ENCODE measurements at places on chromosomes 7 and 10.

- DNase-seq: no peak
Observed at GRCh38 chr7:4838626-4839334, 23.1 kb downstream of the PAPOLB start.

DNA sequence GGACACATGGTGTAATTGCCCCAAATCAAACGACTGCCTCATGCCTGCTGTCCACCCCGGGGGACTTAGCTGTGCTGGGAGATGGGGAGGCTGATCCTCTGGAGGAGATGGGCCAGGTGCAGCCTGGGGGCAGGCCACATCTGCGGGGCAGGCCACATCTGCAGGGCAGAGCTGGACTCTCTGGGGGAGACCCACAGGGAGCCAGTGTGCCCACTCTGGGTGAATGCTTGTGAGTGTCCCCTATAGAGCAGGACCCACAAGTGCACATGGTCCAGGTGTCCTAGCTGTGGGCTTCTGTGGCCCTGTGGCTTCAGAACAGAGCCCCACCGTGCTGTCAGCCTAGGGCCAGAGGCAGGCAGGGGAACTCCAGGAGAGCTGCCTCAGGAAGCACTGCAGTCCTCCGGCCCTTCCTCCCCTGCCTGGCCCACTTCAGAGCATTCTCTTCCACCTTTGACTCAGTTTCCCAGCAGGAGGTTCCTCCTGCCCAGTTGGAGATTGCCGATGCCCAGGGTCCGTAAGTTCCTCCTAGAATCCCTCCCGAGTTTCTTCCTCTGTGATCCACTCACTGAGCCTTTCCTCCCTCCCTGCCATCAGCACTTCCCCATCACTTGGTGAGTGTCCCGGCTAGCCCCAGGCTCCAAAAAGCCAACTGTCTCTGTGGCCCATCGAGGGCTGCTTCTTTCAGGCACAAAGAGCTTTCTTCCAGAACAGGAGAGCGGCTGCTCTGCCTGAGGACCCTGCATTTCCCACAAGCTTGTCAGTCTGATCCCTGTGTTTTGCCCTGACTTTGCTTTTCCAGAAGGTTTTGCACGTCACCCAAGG is 50.3 kb downstream of the ADCYAP1R1 start:
- no peak for DNase-seq

GRCh38 chr10:133034092-133034491 is 53.6 kb upstream of the ADGRA1 start:
- no peak for DNase-seq

DNA sequence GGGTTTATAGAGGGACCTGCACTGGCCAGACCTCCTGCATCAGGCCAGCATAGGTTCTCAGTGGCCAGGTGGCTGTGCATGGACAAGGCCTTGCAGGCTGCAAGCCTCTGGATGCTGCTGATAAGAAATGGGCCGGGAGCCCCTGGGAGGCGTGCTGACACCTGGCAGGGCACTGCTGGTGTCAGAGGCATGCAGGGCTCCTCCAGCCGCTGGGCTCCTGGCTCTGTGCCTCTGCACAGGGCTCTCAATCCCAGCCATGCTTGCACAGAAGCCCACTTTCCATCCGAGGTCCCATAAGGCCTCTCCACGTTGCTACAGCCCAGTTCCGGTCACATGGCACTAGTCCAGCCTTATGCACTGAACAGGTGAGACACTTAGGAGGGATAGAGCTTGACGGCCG is 27.3 kb downstream of the ANTXRL start:
- DNase-seq: no peak

GRCh38 chr10:35912615-35913569 is 270.8 kb upstream of the FZD8 start:
- no peak for DNase-seq

DNA sequence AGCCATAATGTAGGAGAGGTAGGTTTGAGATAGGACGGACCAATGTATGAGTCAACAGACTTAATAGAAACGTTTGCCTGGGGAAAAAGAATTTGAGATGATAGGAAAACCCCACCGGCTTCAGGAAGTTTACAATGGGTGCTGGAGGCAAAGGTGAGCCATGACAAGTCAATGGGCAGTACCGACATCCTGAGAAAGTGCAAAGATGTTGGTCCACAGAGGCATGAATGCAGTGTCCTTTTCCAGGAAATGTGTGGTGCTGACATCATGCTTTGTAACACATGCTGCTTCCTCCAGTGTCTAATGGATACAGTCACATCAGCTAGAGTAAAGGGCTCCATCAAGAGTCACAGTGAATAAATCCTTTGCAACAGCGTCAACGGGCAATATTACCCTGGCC is 533.6 kb downstream of the INHBA start:
- DNase-seq: no peak

DNA sequence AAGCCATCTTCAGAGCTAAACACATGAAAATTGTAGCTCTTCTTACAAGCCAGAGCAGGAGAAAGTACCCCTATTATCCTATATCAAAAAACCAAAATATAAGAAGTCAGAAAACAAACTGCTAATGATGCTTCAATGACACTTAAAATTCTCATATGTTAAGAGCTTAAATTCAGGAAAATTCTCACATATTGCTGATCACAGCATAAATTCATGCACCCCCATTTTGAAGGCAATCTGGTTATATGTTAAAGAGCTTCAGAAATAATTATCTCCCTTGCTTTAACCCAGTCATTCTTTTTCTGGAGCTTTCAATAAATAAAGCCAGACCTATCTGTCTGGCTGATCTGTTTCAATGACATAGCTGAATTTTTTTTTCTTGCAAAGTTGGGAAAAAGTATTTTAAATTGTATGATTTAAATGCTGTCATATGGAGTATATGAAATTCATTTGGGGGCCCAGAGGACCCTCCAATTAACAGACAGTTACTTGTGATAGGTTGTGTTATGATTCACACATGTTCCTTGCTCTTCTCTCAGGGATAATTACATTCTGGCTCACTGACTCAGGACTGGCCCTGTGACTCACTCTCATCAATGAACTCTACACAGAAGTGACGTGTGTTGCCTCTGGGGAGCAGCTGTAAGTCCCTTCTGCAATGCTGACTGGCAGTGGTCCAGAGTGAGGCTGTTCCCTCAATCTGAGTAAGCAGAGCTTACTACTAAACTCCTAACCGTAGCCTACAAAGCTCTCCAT is 85.2 kb downstream of the HGF start:
- DNase-seq: no peak

DNA sequence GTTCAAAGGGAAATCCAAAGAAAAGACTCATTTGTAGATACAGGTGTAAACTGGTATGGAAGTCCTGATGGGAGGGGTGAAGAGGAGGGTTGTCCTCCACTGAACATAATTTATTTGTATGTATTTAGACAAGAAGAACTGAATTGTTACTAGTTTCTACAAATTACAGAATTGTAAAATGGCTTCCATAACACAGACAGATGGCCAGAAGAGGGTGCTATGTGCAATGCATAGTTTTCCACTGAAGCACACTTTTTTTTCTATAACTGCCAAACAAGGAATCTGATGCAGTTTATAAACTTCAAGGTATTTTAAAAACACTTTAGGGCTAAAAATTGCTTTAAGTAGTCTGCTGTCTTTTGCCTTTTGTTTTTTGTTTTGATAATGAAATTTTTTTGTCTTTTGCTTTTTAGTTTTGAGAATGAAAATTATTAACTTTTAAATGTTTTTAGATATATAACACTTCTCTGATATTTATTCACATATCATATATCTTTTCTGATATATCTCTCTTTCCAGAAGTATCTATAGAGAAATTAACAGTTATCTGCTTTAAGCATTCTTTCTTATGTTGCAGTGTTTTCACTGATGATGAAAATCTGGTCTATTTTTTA is 58.5 kb downstream of the PHYHIPL start:
- DNase-seq: no peak

DNA sequence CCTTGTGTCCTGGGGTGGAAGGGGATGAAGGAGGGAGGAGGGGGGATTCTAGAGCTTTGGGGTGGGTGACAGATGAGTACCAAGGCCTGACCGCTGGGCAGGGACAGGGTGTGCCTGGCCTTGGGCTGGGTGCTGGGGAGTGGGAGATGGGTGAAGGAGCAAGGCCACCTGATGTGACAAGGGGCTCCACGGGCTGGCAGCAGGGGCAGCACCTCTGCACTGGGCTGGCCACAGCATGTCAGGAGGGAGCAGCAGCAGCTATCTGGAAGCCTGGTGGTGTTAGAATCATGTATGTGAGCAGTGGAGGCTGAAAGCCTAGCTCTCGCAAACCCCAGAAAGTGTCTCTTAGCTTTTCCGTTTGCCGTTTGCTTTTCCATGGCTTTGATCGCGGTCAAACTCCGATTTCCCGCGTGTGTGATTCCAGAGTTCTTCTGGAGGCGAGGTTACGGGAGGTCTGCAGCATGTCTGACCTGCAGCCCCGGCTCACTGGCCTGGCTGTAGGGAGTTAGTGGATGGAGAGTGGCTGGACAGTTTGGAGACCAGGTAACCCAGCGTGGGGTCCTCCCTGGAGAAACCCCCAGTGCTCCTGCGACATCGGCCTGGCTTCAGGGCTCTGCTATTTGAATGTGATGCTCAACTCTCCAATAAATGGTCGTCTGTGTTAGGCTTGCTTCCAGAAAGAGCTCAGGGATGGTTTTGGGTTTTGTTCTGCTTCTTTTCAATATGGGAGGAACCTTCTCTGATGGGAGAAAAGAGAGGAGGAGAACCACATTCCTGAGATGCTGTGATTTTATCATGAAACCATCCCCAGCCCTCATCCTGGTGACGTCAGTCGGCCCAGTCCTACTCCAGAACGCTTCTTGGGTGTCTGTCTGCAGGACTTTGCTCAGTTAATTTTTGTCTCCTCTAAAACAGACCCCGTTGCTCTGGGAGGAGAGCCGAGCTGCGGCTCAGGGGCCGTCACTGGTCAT is 105.5 kb downstream of the CUX1 start:
- DNase-seq: no peak

- DNase-seq: no peak
Observed at GRCh38 chr7:35854311-35854710, 53.5 kb downstream of the SEPTIN7 start.

- DNase-seq: no peak
Observed at GRCh38 chr10:94240491-94240890, 122.2 kb downstream of the NOC3L start.

- DNase-seq: no peak
Observed at GRCh38 chr10:125933693-125934092, 37.3 kb downstream of the FANK1 start.

- no peak for DNase-seq
Observed at GRCh38 chr7:100577507-100577906, 3.8 kb upstream of the SAP25 start.

- no peak for DNase-seq
Observed at GRCh38 chr10:21212348-21212747, 313.1 kb downstream of the SKIDA1 start.

GRCh38 chr7:152597507-152597906 is 78.4 kb downstream of the XRCC2 start:
- no peak for DNase-seq

DNA sequence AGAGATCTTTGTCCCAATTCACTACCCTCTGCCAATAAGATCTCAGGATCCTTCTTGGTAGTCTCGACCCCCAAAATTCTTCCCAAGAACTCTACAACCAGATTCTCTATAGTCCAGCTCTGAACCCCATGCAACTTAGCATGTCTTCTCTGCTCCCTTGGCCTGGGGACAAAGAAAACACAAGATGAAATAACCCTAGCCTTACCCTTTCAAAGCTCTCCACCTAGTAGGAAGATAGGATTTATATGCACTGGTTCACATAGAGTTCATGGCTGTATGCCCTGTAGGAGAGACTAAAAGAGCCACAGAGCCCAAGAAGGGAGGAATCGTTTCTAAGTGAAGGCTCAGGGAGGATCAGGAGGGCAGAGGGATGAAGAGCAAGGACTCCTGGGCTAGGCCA is 96.1 kb downstream of the PPP1R3C start:
- no peak for DNase-seq

DNA sequence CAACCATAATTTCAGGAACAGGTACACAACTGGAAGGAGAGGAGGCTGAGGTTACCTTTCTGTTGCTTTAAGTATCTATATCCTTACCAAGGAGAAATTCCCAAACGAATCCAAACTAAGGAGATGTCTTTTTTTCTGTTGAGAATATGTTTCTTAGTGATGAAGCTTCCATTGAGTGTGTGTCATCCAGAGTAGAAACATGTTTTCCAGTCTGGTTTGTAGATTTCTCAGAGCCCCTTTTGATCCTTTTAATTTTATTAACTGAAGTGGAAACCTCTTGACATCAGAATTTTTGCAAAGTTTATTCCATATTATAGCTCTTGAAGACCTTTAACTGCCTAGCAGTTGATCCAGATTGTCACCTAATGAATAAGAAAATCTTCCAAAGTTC is 207.1 kb upstream of the FERD3L start:
- no peak for DNase-seq

DNA sequence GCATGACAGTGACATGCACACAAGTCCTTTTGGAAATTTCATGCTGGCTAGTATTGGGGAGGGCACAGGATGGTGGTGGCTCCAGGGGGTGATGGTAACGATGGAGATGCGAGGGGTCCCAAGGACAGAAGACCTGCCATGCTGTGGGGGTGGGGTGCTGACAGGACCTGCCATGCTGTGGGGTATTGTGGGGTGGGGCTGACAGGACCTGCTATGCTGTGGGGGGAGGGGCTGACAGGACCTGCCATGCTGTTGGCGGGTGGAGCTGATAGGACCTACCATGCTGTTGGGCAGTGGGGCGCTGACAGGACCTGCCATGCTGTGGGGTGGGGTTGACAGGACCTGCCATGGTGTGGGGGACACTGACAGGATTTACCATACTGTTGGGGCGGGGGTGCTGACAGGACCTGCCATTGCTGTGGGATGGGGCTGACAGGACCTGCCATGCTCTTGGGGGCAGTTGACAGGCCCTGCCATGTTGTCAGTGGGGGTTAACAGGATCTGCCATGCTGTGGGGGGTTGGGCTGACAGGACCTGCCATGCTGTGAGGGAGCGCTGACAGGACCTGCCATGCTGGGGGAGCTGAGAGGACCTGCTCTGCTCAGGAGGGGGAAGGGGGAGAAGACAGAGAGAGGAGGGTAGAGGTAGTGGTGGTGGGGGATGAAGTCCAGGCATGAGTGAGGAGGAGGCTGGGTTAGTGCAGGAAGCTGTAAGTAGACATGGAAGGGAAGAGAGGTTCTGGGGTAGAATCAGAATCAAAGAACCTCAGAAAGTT is 36.2 kb upstream of the RET start:
- no peak for DNase-seq

All from amygdala (tissue), 56 donors.